NCI-H460 (cell line): ENCODE measurements at places on chromosomes 3 and 15.
A peak's percentile ranks its signal among the peaks of the same experiment; 100 is the strongest.

DNA sequence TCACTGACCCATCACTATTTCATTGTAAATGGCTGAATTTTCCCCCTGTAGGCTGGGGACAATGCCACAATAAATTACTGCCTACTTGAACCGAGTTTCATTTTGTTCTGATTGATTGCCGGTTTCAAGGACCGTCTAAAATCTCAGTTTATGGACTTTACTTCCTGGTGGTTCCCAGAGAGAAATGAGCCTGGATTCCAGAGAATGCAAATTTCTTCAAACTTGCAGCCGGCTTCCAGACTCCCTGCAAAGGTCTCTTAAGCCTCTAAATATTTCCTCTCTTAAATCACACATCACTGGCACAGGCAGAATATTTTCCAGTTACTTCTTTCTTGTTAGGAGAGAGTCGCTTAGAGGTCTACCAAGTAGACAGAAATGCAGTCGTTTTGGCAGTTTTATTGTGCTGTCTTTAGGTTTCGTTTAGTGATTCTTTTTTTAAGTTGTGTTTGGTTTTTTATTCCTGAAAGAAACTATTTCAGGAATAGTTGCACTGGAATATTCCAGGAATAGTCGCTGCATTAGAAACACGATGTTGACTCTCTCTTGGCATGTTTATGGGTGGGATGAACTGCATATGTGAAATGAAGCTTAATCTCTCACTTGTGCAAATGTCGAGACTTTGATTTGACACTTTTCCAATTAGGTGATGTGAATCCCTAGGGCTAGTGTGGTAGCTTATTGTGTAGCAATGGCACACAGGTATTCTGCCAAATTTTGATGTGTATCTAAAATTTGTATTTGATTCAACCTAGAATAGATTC is 284.1 kb upstream of the NR2E3 start:
- DNase-seq, result no peak

DNA sequence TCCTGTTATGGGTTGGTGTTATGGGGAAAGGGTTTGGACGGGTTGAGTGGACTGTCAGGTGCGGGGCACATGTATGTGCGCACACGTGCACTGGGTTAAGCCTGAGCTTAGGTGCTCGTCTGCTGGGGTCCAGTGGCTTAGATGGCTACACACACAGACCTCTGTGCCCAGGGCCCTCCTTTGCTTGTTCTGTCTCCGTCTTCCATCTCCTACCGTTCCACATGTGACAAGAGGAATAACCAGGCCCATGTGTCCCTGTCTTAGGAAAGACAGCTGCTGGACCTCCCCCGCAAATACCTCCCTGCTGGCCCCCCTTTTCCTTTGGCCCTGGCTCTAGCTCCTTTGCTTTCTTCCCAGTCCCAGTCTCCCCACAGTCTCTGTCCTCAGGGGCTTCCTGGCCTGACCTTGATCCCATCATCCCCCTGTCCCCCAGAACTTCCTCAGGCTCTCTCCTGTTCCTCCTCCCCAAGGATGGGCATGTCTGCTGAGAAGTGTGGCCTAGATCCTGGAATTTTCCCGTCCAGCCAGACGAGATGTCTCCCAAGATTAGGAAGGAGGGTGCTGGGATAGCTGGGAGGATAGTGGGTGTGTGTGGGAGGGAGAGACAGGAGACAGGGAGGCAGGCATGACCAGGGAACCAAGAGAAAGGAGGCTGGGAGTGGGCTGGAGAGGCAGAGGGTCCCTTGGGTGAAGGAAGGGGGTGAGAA is 797 bp upstream of the THPO start:
- DNase-seq, result no peak

DNA sequence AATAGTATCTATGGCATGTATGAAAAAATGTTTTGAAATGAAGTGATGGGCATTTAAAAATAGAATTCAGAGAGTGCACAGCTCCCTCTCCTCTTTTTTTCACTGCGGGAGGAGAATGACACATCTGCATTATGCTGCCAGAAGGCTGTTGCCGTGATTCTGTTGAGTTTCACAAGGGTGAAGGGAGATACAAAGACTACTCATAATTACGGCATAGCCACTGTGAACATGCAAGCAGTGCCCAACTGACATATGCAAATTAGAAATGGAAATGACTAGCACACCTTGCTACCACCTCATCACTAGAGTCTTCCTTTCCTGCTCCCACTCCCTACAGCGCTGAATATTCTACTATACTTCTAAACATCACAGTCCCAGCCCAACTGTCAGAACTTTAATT is 20.1 kb downstream of the IFT57 start:
- no peak for DNase-seq

DNA sequence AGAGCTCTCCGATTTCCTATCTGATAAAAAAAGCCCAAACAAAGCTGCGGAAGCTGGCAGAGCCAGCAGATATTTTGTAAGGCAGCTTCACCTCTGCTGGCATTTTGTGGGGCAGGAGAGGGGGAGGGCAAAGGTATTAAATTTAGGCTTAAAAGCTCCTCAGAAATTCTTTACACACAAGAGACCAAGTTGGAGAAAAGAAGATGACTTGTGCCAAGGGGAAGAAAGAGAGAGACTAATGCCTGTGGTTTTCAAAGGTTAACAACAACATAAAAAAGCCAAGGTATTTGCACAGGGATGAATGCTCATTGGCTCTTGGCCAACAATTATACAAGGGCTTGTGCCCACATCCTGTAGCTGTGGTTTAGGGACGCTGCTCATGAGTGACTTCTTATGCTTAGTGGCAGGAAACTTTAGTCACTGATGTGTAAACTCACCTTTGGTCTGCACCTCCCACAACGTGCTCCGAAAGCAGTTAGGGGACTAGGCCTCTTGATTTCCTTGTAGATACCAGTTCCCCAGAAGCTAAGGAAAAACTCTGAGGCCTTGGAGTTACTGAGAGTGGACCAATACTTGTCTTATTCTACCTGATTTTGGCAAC is 152.9 kb downstream of the TPRG1 start:
- peak; percentile 7 for DNase-seq

DNA sequence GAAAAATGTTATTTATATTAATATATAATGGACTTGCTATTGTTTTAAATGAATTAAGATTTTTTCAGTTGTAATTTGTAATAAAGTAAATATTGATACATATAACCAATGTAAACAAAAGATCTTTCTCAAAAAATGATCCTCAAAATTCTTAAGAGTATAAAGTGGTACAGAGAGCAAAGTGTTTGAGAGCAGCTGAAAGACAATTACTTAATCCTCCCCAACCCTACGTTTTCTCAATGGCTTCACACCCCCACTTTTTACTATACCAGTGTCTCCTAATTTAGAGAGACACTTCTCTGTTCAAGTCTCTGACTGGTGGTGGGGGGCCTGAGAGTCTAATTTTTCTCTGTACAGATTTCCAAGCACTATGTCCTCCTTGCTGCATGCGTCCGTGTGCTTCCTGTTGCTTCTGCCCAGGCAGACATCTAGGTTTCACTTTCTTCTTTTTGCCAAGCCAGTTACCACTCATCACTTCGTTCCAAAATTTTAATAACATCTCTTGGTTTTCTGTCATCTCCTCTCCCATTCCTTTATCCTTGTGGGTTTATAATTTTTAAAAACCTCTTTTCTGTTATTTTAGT is 276.3 kb upstream of the DNAJC19 start:
- DNase-seq, result no peak

GRCh38 chr3:108602249-108602934 is 12.9 kb downstream of the DZIP3 start:
- DNase-seq, result no peak

DNA sequence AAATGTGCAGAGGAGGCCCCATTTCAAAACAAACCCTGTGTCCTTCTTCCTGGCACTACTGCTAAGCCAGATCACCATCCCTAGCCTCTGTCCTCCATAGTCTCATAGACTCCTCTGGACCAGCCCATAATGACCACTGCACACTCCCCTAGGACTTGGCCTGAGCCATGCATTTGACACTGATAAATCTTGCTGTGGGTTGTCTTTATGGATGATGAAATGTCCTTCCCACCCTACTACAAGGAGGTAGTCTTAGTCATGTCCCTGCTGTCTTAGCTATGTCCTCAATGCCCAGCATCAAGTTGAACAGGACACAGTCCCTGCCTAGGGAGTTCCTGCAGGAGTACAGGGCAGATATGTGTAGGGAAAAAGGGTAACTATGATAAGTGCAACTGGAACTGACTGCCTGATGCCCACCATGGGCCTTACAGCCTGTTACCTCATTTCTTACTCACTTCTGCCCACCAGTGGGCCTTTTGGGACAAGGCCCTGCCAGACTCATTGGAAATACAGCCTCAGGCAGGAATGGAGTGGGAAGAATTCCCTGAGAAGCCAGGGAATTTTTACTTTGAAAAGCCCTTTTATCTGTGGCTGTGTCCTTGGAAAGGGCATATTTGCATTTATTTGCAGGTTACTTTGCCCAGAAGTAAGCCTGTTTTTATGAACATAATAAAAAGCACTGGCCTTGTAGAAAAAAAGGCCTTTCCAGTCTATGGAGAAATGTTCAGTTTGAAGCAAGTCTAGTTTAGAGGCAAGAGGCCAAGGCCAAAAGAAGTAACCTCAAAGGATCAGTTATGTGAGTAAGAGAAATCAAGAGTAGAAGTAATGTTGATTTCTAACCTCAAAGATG is 199.6 kb upstream of the EIF1B start:
- no peak for DNase-seq

- no peak for DNase-seq
These were observed 72.4 kb downstream of the BFSP2 start for GRCh38 chr3:133472242-133472641.

- DNase-seq, result no peak
These were observed 32.6 kb downstream of the CCNB2 start for GRCh38 chr15:59137566-59137965.

GRCh38 chr3:54641226-54642014 is 286.4 kb downstream of the LRTM1 start:
- DNase-seq, result no peak

- DNase-seq, result no peak
These were observed 20.2 kb downstream of the CGGBP1 start for GRCh38 chr3:88038566-88038965.

DNA sequence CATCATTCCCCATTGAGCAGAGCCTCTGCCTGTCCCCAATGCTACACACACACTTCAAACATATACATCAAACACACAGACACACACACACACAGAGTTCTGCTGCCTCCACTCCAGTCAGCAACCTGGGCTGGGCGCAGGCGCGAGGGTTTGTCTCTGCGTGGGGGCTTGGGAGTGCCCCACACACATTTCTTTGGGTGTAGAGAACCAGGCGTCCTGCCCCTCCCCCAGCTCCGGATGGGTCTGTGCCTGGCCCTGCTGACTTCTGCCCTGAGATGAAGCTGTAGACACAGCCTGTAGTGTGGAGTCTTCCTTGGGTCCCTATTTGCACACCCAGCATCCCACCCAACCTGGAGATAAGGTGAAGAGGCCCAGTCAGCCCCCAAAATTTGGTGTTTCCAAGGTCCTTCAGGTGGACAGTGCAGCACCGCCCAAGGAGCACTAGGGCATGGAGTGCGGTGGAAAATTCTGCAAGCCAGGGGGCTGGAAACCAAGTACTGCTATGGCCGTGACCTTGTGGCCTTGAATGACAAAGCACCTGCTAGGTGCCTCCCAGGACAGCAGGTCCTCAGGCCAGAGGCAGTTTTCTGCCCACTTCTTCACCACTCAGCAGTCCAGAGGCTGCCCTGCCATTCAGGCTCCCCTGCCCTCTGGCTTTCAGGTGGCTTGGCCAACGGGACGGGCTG is 26.8 kb downstream of the FBXW12 start:
- no peak for DNase-seq

GRCh38 chr15:77599899-77600298 is 32.8 kb downstream of the LINGO1 start:
- DNase-seq, result peak; percentile 8

DNA sequence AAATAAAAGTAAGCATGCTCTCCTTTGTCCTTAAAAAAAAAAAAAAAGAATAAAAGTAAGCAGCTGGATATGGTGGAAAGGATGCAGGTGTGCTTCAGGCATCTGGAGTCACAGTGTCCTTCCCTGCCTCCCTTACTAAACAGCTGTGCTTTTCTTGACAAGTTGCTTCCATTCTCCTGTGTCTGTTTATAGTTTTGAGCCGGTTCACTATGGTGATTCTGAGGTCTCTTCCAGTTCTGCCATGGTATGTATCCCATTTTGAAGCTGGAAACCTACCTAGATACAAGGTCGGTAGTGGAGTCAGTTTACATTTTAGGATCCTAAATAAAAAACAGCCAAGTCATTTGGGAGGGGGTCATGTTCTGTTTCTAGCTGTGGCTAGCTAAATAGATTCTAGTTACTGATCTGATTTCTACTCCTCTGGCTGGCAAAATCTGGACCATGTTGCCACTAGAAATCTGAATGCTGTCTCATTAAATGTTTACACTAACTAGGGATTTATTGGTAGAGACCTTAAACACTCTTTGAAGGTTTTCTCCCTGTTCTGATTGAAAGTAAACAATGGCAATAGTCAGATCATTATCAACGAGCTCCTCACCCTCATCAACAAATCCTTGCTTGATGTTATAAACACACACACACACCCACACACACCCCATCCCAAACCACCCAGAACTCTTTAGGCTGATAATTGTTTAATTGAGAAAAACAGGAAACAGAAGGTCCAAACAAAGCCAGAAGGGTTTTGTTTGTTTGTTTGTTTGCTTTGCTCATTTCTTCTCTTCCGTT is 7.9 kb downstream of the TNFSF10 start:
- DNase-seq, result no peak

DNA sequence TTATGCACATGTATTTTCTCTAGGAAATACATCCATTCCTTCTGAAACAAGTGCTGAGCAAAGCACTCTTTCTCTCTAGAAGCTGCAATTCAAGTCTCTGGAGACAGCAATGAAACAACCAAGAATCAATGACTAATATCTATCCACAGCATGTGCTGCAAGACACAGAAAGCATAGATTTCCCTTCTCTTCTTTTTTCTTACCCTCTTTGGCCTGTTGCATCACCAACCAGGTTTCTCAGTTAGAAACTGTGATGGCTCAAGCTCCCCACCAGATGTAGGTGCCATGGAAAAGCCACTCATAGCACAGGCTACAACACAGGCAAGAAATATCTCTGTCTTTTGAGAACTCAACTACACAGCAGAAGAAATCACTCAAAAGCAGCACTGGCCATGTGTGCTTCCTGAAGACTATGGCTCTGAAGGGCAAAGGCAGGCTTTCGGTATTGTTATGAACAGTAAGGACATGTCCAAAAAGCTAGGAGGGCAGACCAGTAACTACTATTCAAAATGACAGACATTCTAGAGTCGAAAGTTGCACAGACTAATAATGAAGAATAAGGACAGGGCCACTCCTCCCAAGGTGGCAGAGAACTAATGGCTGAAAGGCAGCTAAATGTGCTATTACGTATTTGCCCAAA is 15.5 kb downstream of the ZDHHC3 start:
- DNase-seq, result no peak
